ENCODE measurements at places on chromosomes 16 and 17.

- DNase-seq = no peak
Observed at GRCh38 chr17:18148586-18148985, 35.0 kb upstream of the ALKBH5 start.

DNA sequence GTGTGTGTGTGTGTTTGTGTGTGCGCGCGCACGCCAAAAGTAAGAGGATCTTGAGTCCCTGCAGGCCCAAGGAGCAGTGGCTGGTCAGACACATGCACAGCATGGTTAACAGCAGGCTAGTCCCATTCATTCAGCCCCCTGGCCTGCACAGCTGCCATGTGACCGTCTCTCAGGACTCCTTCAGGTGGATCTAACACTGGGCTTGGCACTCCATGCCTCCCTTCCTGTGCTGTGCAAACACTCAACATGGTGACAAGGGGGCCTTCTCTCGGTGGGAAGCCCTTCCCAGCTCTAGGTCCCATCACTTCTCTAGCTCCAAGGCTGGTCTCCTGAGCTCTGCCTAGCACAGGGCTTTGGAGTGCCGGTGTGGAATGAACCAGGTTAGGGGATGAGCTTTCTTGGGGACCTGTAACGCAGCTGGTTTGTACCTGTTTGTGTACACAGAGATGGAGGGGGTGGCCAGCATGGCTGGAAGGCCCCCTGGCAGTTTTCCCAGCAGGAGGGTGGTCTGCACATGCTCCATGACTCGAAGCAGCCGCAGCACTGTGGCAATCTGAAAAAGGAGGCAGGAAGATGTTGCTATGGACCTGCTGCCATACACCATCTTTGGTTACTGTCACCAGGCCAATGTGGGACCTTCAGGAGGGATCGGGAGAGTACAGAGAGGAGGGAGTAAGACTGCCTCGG, 69.4 kb upstream of the GCSH start:
- DNase-seq = no peak

GRCh38 chr17:82838386-82839063, 1.3 kb downstream of the ZNF750 start:
- no peak for DNase-seq

- DNase-seq = no peak
Observed at GRCh38 chr16:56450275-56450985, 702 bp downstream of the NUDT21 start.

DNA sequence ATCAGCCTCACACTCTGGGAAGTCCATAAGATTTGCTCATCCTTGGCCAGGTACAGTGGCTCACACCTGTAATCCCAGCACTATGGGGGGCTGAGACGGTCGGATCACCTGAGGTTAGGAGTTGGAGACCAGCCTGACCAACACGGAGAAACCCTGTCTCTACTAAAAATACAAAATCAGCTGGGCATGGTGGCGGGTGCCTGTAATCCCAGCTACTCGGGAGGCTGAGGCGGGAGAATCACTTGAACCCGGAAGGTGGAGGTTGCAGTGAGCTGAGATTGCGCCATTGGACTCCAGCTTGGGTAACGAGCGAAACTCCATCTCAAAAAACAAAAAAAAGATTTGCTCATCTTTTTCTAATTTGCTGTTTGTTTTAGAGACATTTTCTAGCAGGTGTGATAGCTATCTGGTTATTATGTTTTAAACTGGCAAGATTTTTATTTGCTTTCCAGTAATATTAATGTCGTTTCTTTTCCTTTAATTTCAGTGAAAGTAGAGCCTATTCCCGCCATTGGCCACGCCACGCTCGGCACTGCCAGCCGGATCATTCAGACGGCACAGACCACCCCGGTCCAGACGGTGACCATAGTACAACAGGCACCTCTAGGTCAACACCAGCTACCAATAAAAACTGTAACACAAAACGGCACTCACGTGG, 61.5 kb downstream of the WDR45B start:
- DNase-seq = no peak

All from activated T-cell treated with anti-CD3 and anti-CD28 coated beads, Interleukin-2, amount 50 U/mL, for 72 hours (primary cell).